ENCODE measurements at places on chromosomes 4 and X.
A peak's percentile ranks its signal among the peaks of the same experiment; 100 is the strongest.

GRCh38 chrX:28586286-28586685 lies 960 bp upstream of the IL1RAPL1 start:
- DNase-seq, result no peak

DNA sequence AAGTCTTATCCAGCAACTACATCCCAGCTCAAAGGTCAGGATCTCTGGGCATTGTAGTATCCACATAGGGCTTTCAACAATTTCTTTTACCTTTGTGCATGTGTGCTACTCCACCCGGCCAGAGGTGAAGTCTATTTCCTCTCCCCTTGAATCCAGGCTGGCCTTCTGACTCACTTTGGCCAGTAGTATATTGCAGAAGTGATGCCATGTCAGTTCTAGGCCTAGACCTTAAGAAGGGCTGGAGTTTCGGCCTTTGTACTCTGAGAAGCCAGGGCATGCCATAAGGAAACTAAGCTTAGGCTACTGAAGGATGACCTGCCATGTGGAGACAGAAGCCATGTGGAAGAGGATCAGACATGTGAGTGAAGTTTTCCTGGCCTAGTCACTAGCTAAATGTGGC lies 191.2 kb upstream of the ATP6AP2 start:
- no peak for DNase-seq

DNA sequence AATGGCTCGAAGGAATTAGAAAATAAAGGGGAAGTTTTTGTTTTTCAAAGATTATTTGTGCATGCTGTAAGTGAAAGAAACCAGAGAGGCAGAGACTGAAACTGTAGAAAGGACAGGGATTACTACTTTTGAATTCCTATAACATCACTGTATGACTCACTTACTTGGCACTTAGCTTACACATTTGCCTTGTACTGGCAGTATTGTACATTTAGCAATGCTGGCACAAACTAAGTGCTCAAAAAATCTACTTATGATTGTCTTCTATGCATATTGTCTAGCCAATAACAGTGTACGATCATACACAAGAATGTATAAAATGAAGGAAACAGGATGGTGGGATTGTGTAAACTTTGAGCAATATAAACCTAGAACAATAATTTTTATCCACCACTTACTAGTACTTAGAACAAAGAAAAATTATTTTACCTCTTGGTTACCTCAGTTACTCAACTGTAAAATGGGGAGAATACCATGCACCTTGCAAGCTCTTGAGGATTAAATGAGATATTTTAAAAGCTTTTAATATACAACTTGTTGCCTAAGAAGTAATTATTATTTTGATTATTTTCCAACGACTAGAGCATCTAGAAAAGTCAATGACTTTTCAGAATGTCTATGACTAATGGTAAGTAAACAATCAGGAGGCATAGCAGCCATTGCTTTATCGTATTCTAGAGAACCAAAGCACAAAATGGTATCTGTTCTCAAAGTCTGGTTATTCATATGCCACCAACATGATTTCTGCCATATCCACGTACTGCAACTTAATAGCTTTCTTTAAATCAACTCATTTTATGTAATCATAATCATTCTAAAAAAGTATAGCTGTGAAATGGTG lies 4.7 kb downstream of the FAM120C start:
- DNase-seq, result no peak

GRCh38 chr4:164572877-164573279 lies 181.1 kb upstream of the SMIM31 start:
- DNase-seq, result no peak

GRCh38 chr4:52889778-52890520 lies 27.8 kb downstream of the RASL11B start:
- no peak for DNase-seq

DNA sequence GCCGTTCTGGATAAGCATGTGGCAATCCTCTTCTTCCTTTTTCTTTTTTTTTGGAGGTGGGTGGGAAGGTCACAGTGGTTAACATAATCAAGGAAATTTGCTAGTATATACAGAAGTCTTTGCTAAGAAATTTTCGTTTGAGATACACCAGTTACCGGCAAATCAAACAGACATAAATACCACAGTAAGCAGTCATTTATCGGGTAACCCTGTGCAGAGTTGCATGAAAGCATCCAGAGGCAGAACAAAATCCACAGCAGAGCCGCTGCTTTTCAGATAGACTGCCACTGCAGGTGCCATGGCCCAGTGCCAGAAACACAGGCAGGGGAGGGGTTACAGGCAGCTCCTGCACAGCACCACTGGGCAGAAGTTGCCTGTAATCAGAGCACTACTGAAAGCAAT lies 179.1 kb upstream of the MAB21L2 start:
- peak; percentile 80 for DNase-seq

DNA sequence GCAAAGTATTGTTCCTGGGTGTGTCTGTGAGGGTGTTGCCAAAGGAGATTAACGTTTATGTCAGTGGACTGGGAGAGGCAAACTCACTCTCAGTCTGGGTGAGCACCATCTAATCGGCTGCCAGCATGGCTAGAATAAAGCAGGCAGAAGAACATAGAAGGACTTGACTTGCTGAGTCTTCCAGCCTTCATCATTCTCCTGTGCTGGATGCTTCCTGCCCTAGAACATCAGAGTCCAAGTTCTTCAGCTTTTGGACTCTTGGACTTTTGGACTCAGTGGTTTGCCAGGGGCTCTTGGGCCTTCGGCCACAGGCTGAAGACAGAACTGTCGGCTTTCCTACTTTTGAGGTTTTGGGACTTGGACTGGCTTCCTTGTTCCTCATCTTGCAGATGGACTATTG lies 15.3 kb upstream of the ENPP6 start:
- no peak for DNase-seq

DNA sequence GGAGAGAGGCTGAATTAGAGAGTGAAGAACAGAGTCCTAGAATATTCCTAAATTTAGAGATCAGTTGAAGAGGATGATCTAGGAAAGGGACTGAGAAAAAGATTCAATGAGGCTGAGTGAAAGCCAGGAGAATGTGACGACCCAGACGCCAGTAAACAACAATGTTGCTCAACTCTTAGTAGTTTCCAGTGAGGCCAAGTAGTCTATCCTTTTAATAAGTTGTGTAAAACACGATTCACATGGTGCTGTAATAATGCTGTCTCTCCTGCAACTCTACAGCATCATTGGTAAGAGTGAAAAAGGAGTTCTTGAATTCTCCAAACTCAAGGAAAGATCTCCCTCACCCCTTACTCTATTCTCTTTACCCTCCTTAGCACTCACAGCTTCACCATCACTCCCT lies 140.3 kb downstream of the CFAP299 start:
- no peak for DNase-seq

DNA sequence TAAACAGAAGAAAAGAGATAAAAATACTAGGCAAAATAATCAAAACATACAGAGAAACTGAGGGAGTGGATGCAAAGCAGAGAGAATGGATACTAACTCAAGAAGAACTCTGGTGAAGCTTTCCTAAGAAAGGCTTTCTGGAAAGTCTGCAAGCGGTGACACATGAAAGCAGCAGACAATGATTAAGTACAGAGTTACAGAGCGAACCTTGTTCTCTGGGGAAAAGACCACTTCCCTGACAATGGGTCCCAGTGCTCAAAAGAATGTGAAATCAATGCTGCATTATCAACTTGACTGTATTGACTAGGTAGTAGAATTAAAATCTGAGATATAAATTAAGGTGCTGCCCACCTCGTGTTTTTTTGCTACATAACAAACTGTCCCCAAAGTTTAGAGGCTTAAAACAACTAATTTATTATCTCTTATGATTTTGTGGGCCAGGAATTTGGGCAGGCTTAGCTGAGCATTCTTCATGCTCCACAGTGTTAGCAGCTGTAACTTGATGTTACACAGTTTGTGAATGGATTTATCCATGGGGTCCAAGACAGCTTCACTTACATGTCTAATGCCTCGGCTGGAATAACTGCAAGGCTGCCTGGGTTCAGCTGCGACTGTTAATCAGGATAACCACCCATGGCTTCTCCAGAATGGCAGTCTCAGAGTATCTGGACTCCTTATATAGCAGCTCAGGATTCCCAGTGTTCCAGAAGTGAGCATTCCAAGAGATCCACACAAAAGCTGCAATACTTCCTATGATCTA lies 106.9 kb upstream of the INPP4B start:
- no peak for DNase-seq

DNA sequence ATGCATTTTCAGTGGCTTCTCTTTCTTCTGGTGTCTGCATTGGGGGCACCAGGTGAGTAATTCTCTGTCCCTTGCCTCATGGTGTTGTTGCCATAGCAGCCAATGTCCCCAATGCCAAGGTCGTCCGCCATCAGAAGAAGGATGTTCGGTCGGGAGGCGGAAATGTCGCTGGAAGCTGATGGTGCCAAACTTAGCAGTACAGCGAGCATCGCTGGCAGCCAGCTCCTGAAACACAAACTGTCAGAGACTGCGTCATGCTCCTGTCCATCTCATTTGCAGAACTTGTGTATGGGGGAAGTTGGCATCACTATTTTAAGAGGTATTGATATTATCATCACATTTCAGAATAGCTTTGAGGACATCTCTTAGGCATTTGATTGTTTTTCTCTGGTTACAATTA lies 29.1 kb upstream of the ARSD start:
- no peak for DNase-seq

GRCh38 chr4:151798678-151799416 lies 38.0 kb upstream of the GATB start:
- DNase-seq, result no peak

- peak; percentile 70 for DNase-seq
Measured at GRCh38 chr4:77600521-77601451, 4.8 kb upstream of the CXCL13 start.

- DNase-seq, result no peak
Measured at GRCh38 chr4:118225511-118225910, 127.3 kb downstream of the PRSS12 start.

- no peak for DNase-seq
Measured at GRCh38 chr4:141530627-141531026, 105.8 kb upstream of the IL15 start.

DNA sequence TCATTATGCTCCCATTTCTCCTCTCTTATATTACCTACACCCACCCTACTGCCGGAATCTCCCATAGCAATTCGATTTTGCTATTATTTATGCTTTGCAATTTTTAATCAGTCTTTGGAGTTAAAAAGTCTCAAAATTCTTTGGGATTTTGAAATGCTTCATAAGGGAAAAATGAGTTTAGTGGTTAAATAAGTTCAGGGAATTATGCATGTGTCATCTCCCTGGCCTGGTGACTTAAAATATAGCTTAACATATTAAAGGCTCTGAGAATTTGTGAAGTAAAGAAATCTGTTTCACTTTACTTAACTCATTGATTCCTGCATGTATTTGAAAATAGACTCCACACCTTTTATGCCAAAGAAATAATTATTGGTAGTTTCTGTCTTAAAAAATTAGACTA lies 185.1 kb upstream of the DIPK2B start:
- DNase-seq, result no peak

DNA sequence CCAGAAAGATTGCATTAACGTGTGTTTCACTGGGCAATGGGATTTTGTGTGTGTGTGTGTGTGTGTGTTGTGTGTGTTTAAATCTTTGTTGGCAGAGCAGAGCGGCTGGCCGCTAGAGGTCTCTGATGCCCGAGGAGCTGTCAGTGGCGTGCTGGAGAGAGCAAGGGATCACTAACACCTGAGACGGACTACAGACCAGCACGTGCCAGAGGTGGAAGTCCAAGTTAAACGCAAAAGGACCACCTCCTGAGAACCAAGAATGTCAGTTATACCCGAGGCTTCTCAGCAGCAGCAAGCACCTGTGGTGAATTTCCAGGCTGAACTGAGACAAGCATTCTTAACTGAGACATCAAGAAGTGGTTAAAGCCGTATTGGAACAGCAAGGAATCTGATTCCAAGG lies 9.0 kb upstream of the SLC25A14 start:
- peak; percentile 60 for DNase-seq

DNA sequence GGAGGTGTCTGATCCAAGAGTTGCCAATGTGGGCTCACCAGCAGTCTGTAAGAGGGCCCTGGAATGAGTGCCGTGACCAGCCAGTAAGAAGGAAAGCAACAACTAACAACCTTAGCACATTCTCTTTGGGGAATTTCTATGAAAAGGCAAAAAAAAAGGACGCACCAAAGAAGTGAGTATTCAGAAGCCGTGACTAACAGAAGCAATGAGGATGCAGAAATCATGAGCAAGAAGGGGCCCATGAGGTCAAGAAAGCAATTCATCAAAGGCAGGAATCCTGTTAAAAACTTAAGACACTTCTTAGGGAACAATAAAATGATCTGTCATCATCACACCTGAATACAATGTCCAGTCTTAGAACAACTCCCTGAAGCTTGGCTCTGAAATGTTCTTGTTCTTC lies 260.5 kb downstream of the RAPGEF2 start:
- no peak for DNase-seq

- no peak for DNase-seq
Measured at GRCh38 chrX:134732152-134732551, 73.9 kb upstream of the PLAC1 start.

- DNase-seq, result no peak
Measured at GRCh38 chr4:152579107-152579764, 43.3 kb upstream of the FBXW7 start.

DNA sequence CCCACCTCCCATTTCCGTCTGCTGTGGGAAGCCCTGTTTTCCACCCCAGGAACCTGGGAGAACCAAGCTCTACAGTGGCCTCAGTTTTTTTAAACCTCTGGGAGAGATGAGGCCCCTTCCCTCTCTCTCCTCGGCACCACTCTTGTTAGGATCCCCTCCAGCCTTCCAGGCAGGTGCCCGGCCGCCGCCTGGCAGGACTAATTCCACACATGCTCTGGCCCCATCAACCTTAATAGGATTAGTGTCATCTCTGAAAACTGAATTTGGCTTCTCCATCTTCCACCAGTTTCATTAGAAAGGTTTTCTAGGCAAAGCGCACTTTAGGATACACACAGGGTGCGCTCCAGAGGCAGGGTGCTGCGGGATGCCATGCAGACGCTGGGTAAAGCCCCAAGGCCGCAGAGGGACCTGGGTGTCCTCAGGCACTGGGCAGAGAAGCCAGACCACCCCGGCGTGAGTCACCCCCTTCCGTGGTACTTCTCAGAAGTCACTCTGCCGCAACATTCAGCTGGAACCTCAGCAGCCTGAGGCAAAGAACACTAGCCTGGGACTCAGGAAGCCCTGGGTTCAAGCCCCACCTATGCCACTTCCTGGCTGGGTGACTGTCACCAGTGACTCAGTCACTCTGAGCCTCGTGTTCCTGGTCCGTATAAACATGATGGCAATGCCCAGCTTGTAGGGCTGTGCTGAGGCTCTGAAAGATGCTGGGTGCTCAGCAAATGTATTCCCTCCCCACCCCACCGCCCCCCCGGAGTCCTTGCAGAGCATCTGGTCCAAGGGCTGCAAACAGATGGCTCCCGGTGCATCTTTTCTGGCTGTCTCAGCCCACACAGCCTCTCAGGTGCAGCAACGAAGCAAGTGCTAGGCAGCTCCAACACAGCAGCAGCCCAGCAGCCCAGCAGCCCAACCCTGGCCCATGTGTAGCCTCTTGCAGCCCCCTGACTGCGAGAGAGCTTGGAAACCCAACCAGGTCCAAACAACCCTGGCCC lies 29.1 kb downstream of the PPP2R2C start:
- no peak for DNase-seq

GRCh38 chr4:67500373-67500772 lies 44.9 kb downstream of the CENPC start:
- DNase-seq, result no peak

DNA sequence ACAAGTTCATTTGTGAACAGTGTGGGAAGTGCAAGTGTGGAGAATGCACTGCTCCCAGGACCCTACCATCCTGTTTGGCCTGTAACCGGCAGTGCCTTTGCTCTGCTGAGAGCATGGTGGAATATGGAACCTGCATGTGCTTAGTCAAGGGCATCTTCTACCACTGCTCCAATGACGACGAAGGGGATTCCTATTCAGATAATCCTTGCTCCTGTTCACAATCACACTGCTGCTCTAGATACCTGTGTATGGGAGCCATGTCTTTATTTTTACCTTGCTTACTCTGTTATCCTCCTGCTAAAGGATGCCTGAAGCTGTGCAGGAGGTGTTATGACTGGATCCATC lies 5.5 kb downstream of the SPRY1 start:
- no peak for DNase-seq

Data from hematopoietic multipotent progenitor cell treated with erythropoietin and hydrocortisone succinate and interleukin-3 and kit ligand, for 6 days (in vitro differentiated cells).